NCI-H526 treated with DMSO at 0.1 percent for 48 hours (cell line): ENCODE measurements at places on chromosomes 5 and 9.

- DNase-seq, result no peak
These were observed 48.6 kb upstream of the FCN1 start for GRCh38 chr9:134966270-134966669.

DNA sequence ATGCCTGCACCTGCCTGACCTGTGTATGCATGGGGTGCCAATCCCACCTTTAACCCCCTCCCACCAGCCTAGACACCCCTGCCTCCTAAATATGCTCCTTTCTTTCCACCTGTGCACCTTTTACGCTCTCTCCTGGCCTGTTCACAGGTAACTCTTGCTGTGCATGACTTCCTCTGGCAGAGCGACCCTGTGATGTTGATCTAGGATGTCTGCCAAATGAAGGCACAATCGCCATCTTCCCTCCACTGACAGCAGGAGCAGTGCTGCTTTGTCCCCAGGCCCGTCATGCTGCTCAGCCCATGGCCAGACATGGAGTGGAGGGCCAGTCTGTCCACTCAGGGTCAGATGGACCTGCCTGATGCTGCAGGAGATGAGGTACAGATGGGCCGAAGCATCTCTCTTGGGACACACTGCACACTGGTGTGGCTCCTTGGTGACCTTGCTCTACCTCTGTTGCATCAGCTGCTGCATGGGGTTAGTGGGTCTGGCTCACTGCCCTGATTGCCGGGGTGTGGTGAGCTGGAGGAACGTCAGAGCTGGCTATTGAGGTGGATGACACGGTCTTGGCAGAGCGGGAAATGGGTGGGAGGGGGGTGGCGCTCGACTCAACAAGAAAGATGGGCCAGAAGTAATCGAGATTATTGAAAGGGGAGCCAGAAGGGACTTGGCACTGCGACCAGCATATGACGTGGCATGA is 101.7 kb upstream of the PITX1 start:
- no peak for DNase-seq

DNA sequence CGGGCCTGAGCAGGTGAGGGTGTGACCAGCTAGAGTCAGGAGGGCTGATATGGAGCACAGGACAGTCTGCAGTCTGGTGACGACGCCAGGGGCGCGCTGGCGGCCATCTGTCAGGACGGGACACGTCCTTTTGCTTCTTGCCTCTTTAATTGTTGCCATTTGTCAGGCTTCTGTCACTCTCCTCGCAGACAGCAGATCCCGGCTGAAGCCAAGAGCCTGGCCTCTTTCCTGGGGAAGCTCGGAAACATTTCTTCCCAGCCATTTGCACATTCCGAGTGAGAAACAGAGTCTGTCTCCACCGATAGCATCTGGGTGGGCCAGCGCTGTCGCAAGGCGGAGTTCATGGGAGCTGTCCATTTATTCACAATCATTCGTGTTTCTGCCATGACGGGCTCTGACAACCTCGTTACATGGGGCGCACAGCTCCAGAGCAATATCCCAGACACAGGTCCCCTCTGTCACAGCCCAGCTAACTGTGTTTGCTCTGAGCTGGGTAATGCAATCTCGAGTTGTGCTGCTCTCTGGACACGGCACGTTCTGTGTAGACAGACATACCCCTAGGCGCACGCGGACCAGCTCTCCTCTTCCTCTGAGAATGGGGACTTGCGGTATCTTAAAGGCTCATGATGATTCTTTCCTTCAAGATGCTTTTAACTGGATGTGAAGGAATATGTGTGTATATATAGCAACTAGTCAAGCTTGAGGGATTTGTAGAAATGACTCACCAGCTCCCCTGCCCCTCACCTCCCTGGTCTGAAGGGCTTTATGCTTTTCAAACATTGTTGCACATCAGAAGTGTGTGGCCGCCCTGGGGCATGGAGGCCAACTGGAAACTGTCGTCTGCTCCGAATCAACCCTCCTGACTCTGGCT is 105.3 kb upstream of the FCN2 start:
- no peak for DNase-seq

- DNase-seq, result no peak
These were observed 925 bp downstream of the ABHD17B start for GRCh38 chr9:71909887-71910649.

DNA sequence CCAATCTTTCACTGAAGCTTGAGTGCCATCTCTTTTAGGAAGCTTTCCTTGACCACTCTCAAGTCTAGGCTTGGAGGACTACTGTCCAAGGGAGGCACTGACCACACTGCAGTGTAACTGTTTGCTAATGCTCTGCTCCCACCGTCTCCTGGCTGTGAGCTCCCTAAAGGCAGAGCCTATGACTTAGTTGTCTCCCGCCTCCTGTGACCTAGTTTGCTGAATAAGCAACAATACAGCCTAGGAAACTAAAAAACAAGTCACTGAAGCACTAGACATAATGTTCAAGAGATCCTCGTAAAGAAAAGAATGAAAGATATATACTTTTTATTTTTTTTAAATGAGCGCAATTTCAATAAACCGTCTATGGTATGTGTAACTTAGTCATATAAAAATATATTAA is 31.4 kb downstream of the LIX1 start:
- no peak for DNase-seq

- no peak for DNase-seq
These were observed 910.4 kb downstream of the DNAH5 start for GRCh38 chr5:13034061-13034460.

GRCh38 chr5:78589923-78590322 is 58.6 kb downstream of the LHFPL2 start:
- no peak for DNase-seq

DNA sequence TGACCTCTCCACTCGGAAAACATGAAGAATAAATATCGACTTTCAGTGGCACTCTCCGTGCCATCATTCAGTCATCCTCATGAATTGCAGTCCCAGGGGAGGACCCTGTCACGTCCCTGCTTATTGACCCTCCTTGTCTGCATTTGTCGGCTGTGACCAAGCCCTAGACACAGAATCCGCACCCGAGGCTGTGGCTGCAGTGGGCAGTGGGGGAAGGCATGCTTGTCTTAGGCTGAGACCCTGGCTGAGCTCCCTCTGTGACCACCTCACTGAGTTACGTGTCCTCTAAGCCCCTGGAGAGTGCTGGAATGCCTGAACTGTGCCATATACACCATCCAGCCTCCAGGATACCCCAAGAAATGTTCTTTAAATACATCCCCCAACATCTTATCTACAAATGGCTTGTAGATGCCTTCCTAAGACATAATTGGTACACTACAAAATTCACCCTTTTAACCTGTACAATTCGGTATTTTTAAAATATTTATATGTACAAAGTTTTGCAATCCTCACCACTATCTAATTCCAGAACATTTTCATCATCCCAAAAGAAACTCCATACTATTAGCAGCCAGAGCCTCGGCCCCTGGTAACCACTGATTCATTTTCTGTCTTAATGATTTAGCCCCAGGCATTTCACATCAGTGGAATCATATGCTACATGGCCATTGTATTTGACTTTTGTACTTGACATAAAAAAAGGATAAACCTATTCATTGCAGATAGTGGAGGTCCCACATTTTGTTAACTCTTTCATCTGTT is 80.8 kb upstream of the ICE1 start:
- no peak for DNase-seq

GRCh38 chr9:84974855-84975254 is 305.3 kb downstream of the NTRK2 start:
- no peak for DNase-seq

DNA sequence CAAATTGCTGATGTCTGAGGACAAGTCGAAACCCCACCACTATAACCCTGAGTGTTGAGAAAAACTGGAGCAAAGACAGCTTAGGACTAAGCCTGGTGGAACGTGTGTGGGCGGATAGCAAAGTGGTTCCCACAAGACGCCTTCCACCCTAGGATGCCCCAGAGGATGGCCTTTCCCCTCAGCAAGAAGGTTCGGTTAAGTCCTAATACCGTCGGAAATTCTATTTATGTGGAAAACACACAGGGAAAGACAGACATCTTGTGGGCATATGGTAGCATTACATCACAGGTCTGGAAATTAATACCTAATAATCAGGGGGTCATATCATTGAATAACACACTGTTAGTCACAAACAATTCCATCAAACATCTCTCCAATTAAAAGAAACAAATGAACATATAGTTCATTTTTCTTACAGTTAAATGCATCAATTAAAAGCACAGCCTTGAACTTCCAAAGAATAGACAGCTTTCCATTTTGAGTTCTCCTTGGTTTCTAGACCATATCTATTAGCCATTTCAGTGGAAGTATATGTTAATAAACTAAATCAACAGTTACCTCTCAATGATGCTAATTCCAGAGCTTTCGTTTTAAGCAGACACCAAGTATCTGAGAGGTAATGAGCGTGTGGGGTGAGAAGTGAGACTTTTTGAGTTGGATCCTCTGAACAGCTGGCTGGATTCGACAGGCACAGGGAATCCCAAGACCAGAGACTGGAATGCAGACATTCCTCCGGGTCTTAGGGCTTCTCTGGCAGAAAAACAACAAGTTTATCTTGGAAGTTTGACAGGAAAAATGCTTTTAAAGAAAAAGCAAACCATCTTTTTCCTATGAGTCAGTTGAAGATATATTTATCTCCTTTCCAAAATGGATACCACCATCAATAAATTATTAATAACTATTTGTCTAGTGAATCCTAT is 2.9 kb upstream of the ICE1 start:
- peak; percentile 63 for DNase-seq

- no peak for DNase-seq
These were observed 240.4 kb downstream of the IRX2 start for GRCh38 chr5:2511126-2511525.

GRCh38 chr9:38213631-38214299 is 144.7 kb upstream of the SHB start:
- no peak for DNase-seq

GRCh38 chr9:104895572-104895971 is 32.4 kb downstream of the ABCA1 start:
- no peak for DNase-seq

DNA sequence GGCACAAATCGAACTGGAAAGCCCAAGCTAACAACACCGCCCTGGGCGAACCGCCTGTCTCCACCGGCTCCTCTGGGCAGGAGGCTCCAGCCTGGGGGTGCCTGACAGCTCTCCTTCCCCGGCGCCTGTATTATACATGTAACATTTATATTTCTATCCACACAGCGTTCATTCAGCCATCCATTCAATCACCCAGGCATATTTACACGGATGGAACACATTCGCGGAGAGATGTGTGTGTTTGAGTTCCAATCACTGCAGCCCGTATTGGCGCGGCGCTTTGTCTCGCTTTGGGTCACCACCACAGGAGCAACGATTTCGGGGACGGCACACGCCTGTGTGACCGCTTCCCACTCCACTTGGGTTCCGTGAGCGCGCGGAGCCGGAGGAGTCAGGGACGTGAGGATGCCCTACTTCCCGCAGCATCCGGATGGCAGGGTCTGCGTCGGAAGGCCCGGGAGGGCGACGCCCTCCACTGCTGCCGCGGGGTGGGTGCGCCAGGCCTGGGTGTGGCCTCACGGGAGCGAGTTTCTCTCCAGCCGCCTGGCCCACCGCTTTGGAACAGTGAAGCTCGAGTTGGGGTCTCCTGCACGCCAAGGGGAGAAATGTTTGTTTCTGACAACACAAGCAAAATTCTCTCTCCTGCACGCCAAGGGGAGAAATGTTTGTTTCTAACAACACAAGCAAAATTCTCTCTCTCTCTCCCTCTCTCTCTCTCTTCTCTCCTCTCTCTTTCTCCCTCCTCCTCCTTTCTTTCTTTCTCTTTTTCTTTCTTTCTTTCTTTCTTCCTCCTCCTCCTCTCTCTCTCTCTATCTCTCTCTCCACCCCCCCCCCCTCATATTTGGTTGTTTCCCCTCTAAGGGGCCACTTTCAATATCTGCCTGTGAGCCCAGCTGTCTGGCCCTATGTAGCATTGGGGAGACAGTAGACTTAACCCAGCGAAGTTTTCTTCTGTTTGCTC is 1.1 kb upstream of the SV2C start:
- no peak for DNase-seq

DNA sequence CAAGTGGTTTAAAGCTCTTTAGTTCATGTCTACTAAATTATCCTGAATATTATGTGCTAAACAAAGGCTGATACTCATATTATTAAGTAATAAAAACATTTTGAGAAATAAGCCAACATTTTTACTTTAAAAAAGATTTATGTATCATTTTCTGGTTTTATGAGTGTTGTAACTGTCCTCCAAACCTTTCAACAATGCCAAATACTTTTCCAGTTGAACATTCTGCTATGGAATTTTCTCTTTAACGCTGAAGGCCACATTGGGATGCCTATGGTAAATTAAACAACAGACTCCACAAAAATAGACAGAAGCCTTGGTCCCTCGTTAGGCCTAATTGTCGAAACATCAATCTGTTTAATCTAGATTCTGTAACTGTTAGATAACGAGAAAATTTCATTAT is 131.3 kb downstream of the GLIS3 start:
- DNase-seq, result no peak

- DNase-seq, result no peak
These were observed 78.4 kb downstream of the NDFIP1 start for GRCh38 chr5:142186857-142187594.

- DNase-seq, result no peak
These were observed 157.8 kb downstream of the NXNL2 start for GRCh38 chr9:88692827-88693226.

- peak; percentile 44 for DNase-seq
These were observed 279.0 kb downstream of the AOPEP start for GRCh38 chr9:95005278-95006143.

- no peak for DNase-seq
These were observed 357.0 kb downstream of the TLE4 start for GRCh38 chr9:79928661-79929223.

GRCh38 chr5:74865804-74866595 is at the start of gene FAM169A:
FAM169A (minus strand) TSS chr5:74866387; CDS start chr5:74841676, 24,711 bp downstream.
- peak; percentile 7 for DNase-seq

DNA sequence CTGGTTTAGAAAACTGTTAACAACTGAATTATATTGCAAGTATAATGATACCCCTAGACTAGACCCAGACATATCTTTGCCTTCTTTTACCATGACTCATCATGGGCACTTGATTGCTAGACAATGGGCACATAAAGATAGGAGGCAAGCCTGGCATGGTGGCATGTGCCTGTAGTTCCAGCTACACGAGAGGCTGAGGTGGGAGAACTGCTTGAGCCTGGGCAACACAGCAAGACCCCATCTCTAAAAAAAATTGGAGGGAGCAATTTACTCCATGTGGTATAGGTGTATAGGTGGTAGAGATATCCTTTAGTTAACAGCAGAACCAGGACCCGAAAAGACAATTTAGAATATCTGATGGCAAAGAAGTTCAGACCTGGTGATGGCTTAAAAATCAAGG is 51.6 kb downstream of the ELOVL7 start:
- DNase-seq, result no peak

GRCh38 chr9:124267271-124267807 is 9.6 kb downstream of the NEK6 start:
- DNase-seq, result no peak

GRCh38 chr5:174399411-174399810 is 325.0 kb upstream of the MSX2 start:
- no peak for DNase-seq

GRCh38 chr9:132541870-132542830 is 40.3 kb upstream of the BARHL1 start:
- DNase-seq, result no peak

DNA sequence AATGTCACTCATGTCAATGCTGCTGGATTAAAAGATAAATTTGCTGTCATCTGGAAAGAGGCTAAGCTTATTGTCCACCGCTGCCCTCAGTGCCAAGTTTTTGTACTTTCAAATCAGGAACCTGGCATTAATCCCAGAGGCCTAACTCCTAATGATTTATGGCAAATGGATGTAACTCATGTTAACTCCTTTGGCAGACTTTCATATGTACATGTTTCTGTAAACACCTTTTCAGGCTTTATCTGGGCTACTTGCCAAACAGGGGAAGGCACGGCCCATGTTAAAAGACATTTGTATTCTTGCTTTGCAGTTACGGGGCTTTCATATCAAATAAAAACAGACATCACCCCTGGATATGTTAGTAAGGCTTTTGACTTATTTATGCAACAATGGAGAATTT is 608.0 kb upstream of the ACO1 start:
- no peak for DNase-seq
